ENCODE measurements at places on chromosomes 2 and 18. TPM values are rescaled to one million over a fixed set of nuclear protein-coding genes. Genes with fewer than 3 reads are reported as not detected.

DNA sequence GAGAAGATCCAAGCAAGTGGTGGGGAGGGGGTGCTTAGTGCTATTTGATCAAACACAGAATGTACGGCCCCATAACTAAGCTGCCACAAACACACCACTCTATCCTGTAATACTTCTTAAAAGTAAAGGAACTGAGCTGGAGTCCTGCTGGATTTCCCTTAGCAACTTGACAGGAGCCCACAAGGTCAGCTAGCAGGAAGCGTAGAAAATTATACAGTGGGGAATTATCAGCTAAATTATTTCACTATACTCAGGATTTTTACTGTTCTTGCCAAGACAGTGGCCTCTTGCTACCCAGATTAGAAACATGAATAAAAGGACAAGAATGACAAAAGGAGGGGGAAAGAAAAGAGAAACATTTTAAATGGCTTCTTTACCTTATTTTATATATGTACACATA lies 217.1 kb downstream of the ZNF521 start:
- no peaks in the 10 kb centered on the region for H3K4me1 ChIP-seq
- H3K27me3 ChIP-seq = no peaks in the 10 kb centered on the region
- DNase-seq = no peak

- DNase-seq = no peak
- H3K4me3 ChIP-seq = no peak overlapping the region
- no peaks in the 10 kb centered on the region for H3K36me3 ChIP-seq
- peaks cover 5% of the 10 kb centered on the region for H3K27me3 ChIP-seq
Measured at GRCh38 chr2:241983571-241984270, 114.2 kb downstream of the RTP5 start.

- DNase-seq = no peak
- peaks cover 9% of the 10 kb centered on the region for H3K36me3 ChIP-seq
- H3K4me1 ChIP-seq = peaks cover 73% of the 10 kb centered on the region
Measured at GRCh38 chr2:173215316-173215715, 139.4 kb upstream of the CDCA7 start.

MAPRE2 gene
- total RNA-seq = 26.6 TPM

GRCh38 chr2:58535182-58535581 lies 294.1 kb upstream of the FANCL start:
- H3K4me3 ChIP-seq = no peak overlapping the region
- H3K27me3 ChIP-seq = no peaks in the 10 kb centered on the region
- no peaks in the 10 kb centered on the region for H3K4me1 ChIP-seq
- no peak for DNase-seq
- no peak overlapping the region for H3K27ac ChIP-seq

GRCh38 chr2:44829771-44830170 lies 111.7 kb upstream of the SIX3 start:
- DNase-seq = no peak
- H3K27me3 ChIP-seq = peaks cover 3% of the 10 kb centered on the region
- H3K4me3 ChIP-seq = no peak overlapping the region
- no peaks in the 10 kb centered on the region for H3K36me3 ChIP-seq
- H3K27ac ChIP-seq = no peak overlapping the region
- H3K4me1 ChIP-seq = no peaks in the 10 kb centered on the region

- H3K4me3 ChIP-seq = no peak overlapping the region
- no peaks in the 10 kb centered on the region for H3K36me3 ChIP-seq
- peaks cover 6% of the 10 kb centered on the region for H3K27me3 ChIP-seq
- no peak overlapping the region for H3K27ac ChIP-seq
- H3K4me1 ChIP-seq = peaks cover 17% of the 10 kb centered on the region
Measured at GRCh38 chr2:73290049-73290839, 3.1 kb downstream of the EGR4 start.

DNA sequence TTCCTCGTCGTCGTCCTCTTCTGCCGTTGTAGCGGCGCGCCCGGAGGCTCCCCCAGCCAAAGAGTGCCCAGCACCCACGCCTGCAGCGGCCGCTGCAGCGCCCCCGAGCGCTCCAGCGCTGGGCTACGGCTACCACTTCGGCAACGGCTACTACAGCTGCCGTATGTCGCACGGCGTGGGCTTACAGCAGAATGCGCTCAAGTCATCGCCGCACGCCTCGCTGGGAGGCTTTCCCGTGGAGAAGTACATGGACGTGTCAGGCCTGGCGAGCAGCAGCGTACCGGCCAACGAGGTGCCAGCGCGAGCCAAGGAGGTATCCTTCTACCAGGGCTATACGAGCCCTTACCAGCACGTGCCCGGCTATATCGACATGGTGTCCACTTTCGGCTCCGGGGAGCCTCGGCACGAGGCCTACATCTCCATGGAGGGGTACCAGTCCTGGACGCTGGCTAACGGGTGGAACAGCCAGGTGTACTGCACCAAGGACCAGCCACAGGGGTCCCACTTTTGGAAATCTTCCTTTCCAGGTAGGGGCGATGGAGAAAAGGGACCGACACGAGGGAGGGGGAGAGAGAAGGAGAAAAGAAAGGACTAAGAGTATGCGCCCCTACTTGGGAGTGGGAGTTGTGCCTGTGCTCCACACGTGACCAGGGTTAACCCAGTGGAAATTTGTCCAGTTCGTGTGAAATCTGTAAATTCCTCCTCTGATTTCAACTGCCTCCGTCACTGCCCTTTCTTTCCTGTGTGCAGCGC lies 800 bp downstream of the HOXD13 start:
- DNase-seq = no peak
- H3K4me3 ChIP-seq = peak overlapping the region; percentile 43
- peaks cover 47% of the 10 kb centered on the region for H3K4me1 ChIP-seq
- H3K27ac ChIP-seq = no peak overlapping the region
- peaks cover 92% of the 10 kb centered on the region for H3K27me3 ChIP-seq

DNA sequence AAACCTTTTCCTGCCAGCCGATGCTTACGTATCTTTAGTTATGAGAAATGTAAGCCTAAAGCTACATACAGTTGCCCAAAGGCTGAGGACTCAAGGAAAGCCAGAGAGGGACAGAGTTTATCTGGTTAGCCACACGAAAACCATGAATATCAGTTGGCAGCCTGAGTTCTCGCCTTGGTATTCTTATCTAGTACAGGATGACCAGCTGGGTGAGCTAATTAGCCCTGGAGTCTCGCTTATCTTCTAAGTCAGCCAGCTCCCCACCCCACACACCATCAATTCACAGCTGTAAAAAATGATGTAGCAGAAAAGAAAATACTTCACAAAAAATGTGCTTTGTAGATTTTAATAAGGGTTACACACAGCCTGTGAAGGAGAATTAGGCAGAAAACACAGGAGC lies 617.5 kb upstream of the SOX11 start:
- H3K4me3 ChIP-seq = no peak overlapping the region
- H3K4me1 ChIP-seq = no peaks in the 10 kb centered on the region
- H3K27ac ChIP-seq = no peak overlapping the region
- H3K27me3 ChIP-seq = no peaks in the 10 kb centered on the region
- DNase-seq = no peak

TUBA4B gene
- total RNA-seq = not detected

DNA sequence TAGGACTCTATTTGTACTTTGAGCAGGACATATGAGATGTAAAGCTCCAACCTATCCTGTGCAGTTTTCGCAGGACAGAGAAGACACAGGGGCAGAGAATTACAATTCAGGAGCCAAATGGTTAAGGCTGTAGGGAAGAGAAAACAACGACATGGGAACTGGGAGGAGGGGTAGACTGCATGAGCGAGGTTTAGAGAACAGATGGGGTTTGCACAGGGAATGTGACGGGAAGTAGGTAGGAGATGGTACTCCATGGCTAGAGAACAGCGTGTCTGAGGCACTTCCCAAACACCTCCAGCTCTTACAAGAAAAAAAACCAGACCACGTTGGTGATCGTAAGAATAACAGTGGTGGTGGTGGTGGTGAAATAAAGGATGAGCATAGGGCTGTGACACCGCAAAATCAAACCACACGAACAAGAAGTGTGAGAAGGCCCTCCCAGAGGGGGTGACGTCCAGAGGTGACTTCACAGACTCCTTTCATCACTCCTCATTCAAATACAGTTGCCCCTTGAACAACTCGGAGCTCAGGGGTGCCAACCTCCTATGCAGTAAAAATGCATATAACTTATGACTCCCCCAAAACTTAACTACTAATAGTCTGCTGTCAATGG lies 92.7 kb downstream of the FARSB start:
- no peak overlapping the region for H3K27ac ChIP-seq
- H3K36me3 ChIP-seq = no peaks in the 10 kb centered on the region
- H3K27me3 ChIP-seq = no peaks in the 10 kb centered on the region
- no peak for DNase-seq
- no peaks in the 10 kb centered on the region for H3K4me1 ChIP-seq

Data from esophagus muscularis mucosa (tissue), 4 donors.